AG20443 (cell line): ENCODE measurements at places on chromosomes 6 and 20.

DNA sequence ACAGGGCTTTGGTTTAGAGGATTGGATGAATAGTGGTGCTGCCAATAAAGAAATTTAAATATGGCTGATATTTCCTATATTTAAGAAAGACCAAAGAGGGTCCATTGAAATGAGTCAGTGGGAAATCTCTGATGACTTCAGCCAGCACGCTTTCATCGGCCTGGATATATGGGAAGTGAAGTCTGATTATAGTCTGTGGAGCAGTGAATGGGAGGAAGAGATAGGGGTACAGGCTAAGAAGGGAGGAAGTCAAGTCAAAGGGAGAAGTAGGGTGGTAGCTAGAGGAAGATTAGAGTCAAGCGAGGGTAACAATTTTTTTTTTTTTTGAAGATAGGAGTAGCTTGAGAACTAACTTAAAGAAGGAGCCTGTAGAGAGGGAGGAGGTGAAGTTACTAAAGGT, 22.7 kb downstream of the SLC16A10 start:
- DNase-seq, result no peak

DNA sequence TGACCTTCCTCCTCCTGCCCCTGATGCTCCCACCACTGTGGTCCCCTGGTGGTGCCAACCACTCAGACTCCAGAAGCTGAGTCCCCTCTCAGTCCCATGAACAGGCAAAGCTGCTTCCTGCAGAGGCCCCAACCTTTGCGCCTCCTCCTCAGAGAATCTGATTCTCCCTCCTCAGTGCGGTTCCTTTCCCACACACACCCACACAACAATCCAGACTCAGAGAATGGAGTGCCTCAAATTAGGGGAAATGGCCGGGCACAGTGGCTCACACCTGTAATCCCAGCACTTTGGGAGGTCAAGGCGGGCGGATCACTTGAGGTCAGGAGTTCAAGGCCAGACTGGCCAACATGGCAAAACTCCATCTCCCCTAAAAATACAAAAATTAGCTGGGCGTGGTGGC, 23.0 kb downstream of the RIPOR3 start:
- DNase-seq, result no peak

DNA sequence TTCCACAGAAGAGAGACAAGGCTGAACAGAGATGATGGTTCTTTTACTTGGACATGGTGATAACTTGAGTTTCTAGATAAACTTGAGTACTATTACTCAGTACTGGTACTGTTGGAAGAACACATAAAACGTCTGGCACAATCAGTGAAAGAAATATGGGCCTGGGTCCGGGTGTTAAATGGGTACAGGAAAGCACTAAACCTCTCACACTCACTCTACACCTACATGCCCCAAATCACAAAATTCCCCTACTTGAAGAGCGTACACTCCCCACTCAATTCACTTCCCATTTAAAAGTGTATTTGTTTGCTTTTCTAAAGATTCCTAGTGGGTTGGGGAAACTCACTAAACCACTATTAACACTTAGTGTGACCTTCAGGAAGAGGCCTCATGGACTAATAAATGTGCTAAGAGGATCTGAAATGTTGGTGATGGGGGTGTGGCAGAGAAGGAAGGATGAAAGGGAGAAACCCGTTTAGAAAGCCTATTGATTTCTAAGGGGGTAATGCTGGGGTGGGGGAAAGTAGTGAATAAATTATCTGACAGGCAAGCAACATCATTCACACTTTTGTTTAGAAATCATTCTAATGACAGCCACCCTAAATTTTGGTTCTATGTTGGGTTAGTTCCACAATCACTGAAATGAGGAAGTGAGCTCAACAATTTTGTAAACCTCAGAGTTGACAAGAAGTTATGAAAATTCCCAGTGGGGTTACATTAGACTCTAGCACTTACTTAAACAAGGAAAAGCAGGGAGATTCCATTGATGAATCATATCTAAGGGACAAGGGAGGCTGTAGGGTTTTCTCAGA, 222.6 kb upstream of the MARCKS start:
- no peak for DNase-seq

GRCh38 chr20:25984933-25985332, 288.3 kb upstream of the ZNF337 start:
- DNase-seq, result peak; percentile 28

DNA sequence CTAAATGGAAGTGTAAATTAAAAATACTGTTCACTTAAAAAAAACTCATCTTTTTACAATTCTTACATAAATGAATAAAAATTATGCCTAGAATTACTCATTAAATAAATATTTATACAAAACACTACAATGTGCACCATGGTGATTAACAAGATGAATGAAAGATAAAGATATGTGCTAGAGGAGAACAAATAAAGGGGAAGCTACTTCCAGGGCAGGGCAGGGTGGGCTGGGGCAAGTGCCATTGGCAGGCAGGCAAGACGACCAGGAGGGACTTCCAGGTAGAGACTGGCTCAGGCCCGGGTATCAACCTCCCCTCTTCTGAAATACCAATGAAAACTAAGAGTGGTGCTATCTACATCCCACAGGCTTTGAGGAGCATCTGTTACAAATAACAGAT, 20.4 kb downstream of the PREP start:
- DNase-seq, result no peak

DNA sequence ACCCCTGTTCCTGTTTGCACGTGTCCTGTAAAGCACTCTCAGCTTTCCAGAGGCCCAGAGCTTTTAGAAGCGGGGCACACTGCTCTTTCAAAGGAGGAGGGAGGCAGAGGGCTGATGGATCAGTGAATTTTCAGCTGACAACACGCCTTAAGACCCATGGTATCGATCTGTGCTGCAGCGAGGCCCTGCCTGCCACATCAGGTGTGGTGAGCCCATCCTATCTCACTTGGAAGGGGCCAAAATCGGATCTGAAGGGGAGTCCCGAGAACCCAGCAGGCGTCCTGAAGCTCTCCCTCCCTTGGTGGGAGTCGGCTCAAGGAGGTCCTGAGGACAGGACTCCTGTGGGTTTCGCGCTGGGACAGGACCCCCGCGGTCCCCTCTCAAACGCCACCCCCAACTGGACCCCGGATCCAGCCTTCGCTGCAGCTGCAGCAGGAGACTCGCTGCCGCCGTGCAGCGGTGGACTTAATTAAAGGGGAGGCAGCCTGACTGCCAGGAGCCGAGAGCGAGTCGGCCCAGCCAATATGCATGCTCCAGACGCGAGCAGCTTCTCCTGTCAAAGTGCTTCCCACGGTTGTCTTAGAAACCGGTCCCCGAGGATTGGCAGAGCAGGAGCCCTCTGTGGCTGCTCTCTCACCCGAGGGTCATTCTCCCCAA, 580.0 kb upstream of the ZNF337 start:
- peak; percentile 53 for DNase-seq

DNA sequence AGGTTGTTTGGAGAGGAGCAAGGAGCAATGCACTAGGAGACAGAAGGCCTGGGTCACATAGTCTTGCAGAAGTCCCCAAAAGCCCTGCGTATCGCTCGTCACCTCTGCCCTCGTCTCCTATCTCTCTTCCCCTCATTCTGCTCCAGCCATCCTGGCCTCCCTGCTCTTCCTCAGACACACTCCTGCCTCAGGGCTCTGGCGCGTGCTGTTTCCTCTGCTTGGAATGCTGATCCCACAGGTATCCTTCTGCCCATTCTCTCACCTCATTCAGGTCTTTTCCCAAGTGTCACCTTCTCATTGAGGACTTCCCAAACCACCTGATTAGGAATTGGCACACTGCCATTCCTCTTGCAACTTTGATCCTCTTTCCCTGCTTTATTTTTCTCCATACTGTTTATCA, 9.0 kb upstream of the SLC2A10 start:
- no peak for DNase-seq

- no peak for DNase-seq
These were observed 54.4 kb downstream of the PDSS2 start for GRCh38 chr6:107405002-107405401.

- DNase-seq, result no peak
These were observed 39.7 kb downstream of the BFSP1 start for GRCh38 chr20:17491488-17491887.

GRCh38 chr6:108710551-108710950, 137.7 kb upstream of the ARMC2 start:
- no peak for DNase-seq

GRCh38 chr20:23270382-23270911, 80.1 kb upstream of the NXT1 start:
- no peak for DNase-seq

GRCh38 chr6:129709196-129709768, 695 bp downstream of the ARHGAP18 start:
- DNase-seq, result peak; percentile 50
